ENCODE measurements at places on chromosomes 2 and 18.

DNA sequence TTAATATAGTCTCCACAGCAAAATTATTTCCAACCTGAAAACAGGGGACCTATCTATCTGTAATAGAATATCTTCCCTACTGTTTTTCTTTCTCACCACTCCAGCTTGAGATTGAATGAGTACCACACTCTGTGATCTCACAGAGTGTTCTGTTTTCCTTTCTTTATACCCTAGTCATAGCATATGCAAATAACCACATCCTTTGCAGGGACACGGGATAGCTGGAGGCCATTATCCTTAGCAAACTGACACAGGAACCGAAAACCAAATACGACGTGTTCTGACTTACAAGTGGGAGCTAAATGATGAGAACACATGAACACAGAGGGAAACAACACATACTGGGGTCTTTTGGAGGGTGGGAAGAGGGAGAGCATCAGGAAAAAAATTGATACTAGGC lies 224.7 kb downstream of the SLC8A1 start:
- DNase-seq: no peak

DNA sequence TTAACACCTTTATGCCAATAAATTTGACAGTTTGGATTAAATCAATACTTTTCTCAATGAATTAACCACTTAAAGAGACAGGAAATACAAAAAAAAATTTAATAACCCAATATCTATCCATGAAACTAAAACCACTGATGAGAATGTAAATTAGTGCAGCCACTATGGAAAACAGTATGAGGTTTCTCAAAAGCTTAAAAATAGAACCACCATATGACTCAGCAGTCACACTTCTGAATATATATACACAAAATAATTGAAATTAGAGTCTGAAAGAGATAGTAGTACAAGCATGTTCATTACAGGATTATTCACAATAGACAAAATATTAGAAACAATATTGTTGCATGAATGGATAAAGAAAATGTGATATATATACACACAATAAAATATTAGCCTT lies 382.1 kb upstream of the SETBP1 start:
- no peak for DNase-seq

- no peak for DNase-seq
Measured at GRCh38 chr2:7953195-7953594, 728.7 kb upstream of the ID2 start.

DNA sequence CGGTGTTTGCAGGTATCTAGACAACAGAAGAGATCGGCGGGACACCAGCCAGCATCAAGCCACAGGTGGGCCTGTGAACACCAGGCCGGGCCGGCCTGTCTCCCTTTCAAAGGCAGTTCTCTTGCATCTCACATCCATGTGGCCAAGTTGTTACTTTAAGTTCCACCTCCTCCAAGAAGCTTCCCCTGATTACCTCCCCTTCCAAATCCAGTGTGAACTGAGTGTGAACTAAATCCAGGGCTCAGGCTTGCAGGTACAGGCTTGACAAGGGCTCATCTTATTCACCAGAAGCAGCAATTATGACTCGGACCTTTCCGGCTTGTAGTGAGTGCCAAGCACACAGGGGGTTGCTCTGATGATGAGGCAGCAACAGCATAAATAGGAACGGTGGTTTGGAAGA lies 3.9 kb downstream of the CRACDL start:
- DNase-seq: no peak

GRCh38 chr2:105143467-105144151 lies 97.9 kb upstream of the GPR45 start:
- DNase-seq: no peak

DNA sequence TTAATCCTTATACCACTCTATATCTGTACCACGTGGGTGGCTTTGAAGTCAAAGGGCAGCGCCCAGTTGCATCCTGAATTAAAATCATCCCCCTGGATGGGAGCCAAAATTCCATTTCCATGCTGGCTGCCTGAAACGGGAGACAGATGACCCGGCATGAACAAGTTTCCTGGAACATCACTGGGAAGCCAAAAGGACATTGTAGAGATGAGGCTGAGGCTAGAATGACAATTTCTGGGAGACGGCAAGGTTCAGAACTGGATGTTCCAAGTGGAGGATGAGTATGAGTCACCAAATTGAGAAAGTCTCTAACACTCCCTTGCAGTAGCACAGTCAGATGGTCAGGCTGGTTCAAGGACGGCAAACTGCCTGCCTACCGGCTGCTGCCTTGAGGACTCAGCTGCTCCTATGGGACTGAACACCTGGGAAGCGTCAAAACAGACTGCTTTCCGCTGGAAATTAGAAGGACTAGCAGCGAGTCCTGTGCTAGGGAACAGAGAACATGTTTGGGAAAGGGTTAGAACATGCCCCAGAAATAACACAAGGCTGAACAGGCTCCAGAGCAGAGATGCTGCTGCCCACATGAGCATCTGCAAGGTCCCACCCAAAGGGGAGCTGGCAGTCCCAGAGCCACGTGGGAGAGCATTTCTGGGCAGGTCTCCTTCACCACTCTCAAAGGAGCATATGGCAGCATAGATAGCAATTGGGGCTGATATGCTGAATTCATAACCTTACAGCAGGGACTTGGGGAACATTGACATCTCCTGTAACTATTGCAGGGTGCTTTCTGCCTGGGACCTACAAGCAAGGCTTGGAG lies 32.0 kb downstream of the YPEL5 start:
- no peak for DNase-seq

GRCh38 chr18:28007841-28008240 lies 169.1 kb downstream of the CDH2 start:
- DNase-seq: no peak

DNA sequence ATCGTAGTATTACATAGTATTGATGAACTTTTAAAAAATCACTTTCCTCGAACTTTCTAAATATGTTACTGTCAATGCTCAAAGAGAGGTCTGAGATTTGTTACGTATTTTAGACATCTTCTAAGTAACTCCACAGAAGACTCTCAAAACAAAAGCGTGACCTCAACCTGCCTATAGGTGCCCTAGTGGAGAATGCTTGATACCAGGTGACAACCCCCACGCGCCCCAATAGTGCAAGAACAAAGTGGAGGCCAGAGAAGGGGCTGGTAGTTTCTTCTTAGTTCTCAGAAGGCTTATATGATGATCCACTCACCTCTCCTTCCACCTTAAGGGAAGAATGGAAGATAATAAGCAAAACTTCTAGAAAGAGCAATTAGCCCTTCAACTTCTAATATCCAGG lies 102.6 kb downstream of the ANKRD44 start:
- no peak for DNase-seq

- no peak for DNase-seq
Measured at GRCh38 chr2:121326628-121327027, 41.6 kb upstream of the TFCP2L1 start.

- DNase-seq: no peak
Measured at GRCh38 chr2:223580951-223581350, 21.2 kb downstream of the SCG2 start.

- no peak for DNase-seq
Measured at GRCh38 chr2:128324897-128325410, 6.3 kb upstream of the HS6ST1 start.

- no peak for DNase-seq
Measured at GRCh38 chr2:55775828-55776227, 82.2 kb upstream of the PNPT1 start.

- DNase-seq: peak; percentile 79
Measured at GRCh38 chr2:43611987-43612894, 16.4 kb upstream of the THADA start.

- DNase-seq: no peak
Measured at GRCh38 chr2:70712916-70713315, 55.1 kb downstream of the ADD2 start.

DNA sequence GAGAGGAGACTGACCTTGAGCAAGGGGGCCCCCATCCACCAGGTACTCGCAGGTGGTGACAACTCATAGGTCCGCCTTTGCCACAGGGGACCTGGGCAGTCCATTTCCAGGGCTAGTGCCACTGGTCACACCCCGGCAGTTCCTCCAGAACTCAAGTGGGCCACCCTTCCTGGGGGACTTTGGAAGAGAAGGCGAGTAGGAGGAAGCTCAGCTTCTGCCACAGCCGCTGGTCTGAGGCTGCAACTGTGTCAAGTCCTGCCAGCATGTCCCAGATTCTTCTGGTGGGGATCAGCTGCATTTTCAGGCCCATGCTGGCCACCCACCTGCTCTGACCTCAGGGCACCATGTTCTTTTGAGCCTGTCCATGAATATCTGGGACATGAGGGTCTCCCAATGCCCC lies 423.9 kb upstream of the MYT1L start:
- DNase-seq: no peak

- no peak for DNase-seq
Measured at GRCh38 chr2:111157798-111158197, 37.1 kb downstream of the BCL2L11 start.

- no peak for DNase-seq
Measured at GRCh38 chr2:241706537-241706936, 4.7 kb downstream of the ING5 start.

- peak; percentile 60 for DNase-seq
Measured at GRCh38 chr18:76448256-76449110, 46.6 kb downstream of the ZNF516 start.

- DNase-seq: no peak
Measured at GRCh38 chr2:104867813-104868504, 14.0 kb downstream of the POU3F3 start.

- no peak for DNase-seq
Measured at GRCh38 chr2:190583507-190584337, 49.2 kb upstream of the NEMP2 start.

GRCh38 chr2:197914778-197915177 lies 110.4 kb downstream of the PLCL1 start:
- DNase-seq: no peak

DNA sequence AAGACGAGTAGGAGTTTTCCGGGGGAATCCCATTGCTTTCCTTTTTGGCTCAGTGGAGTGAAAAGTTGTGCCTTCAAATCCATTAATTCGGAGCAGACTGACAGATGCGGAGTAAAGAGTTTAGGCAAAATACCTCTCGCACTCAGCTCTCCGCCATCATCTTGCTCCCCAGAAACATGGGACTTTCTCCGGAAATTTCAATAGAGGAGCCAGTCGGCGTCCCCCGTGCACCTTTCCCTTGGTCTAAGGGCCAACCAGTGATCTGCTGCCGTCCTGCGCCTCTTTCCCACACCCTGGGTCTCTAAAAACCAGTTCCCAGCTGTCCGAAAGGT lies 318 bp downstream of the TYW5 start:
- no peak for DNase-seq

DNA sequence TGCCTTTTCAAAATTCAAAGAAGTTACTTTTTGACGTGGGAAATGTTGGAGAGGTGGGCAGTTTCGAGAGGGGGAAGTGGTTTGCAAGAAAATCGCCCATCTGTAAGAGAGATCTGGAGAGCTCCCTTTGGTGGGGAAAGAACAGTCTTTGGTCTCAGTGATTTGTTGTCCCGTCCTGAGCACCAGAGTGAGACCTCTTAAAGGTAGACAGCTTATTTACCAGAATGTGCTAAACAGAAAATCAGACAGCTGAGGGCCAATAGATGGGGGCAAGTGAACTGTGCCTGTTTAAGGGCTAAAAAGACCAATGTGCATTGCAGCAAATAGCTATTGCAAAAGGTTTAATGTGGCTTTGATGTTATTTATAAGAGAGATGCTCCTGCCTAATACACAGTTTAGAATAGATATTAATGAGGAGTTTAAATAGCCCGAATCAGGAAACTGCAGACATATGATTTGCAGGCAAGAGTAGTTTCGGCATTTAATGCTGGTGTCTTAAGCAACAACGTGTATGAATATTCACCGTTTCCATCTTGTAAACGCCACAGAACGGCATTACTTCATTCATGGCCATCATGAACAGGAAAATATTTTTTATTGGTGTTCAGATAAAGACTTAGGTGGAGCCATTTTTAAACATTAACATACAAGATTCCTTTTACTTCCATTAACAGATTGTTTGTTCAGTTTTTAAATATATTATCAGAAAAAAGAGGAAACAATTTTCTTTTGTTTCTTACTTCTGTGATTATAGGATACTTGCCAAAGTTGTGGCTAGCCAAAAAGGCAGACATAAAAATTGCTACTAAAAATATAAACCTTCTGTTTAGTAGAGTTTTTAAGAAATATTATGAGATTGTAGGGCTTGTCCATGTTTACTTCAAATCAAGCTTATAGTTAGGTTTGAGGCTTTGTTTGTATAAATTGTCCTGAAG lies 29.6 kb downstream of the ARHGAP15 start:
- peak; percentile 64 for DNase-seq

- DNase-seq: no peak
Measured at GRCh38 chr2:46924038-46924437, 8.4 kb upstream of the MCFD2 start.

DNA sequence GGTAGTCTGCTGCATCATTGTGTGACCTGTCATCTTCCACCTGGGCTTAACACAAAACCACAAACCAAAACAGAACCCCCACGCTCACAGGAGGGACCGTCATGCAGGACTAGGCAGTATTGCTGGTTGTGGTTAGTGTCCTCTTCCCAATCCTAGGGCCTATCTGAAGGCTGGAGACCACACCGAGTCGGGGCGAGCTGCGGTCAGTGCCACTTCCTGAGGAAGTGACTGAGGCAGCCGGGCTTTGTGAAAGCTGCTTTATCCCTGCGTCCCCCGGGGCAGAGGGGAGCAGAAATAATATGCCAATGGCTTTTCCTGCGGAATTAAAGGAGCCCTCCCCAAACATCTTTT lies 22.9 kb downstream of the ZNF532 start:
- peak; percentile 94 for DNase-seq

DNA sequence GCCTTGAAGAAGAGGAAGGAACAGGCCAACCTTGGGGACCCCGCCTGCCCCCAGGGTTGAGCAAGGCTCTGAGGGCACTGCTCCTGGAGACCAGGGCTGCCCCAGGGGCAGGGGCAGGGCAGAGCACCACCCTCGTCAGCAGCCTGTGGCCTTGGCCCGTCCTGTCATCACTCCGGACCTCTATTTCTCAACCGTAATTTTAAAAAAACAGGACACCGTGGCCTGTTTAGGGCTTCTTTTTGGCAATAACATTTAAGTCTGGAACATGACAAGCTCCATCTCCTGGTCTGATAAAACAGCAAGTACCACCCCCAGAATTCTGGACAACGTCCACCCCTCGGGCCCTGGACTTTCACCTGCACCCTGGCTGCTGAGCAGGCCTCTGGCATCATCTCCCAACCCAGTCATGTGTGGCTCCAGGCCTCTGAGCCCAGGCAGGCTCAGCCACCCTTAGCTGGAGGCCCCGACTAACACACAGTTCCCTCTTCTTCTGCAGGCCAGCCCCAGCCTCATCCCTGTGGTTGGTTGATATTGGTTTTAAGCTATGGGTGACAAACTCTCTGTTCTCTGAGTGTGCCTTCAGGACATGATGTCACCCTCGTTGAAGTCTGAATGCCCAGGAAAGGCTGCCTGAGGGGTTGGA lies 22.6 kb upstream of the ID2 start:
- DNase-seq: peak; percentile 54

GRCh38 chr2:191384829-191385228 lies 139.6 kb downstream of the MYO1B start:
- no peak for DNase-seq

DNA sequence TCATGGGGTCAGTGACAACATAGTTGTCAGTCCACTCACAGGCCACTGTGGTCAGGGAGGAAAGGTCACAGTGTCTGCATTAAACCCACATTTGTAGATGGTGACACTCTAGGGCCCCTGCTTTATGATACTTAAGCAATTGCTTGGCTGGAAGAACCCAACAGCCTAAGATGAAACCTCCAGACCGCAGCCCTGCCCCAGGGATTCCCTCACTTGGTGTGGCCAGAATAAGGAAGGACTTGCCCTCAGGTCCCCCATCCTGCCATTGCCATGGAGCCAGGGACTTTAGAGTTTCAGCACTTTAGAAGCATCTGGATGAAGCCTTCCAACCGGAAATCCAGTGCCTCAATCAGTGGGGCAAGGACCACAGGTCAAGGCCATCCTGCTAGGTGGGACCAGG lies 63.9 kb upstream of the LAPTM4A start:
- no peak for DNase-seq

All from inflammatory macrophage (primary cell).